ENCODE measurements at places on chromosomes 11 and 22. TPM values are rescaled to one million over a fixed set of nuclear protein-coding genes. Genes with fewer than 3 reads are reported as not detected.

DNA sequence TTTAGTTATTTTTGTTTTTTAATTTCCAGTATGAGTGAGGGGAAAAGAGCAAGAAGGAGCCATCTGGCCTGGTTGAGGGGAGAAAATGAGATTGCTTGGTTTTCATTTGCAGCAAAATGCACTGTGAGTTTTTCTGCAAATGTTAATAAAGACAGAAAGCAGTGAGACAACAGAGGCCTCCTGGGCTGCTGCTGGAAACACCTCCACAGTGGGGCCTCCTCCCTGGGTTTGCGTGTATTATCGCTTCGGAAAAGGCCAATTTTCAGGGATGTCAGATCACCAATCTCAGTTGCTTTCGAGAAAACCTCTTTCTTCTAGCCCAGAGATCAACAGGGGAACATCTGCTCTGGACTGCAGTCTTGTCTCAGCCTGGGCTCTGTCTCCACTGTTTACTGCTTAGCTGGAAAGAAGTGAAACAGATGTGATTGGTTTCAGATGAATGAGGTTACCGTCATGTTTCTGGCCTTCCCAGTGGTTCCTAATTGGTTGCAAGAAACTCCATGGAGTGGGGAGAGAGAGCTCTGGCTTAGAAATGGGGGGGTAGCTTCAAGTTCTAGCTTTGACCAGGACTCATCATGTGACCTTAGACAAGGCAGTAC is 17.3 kb downstream of the TSPAN18 start:
- peak; percentile 29 for DNase-seq

DNA sequence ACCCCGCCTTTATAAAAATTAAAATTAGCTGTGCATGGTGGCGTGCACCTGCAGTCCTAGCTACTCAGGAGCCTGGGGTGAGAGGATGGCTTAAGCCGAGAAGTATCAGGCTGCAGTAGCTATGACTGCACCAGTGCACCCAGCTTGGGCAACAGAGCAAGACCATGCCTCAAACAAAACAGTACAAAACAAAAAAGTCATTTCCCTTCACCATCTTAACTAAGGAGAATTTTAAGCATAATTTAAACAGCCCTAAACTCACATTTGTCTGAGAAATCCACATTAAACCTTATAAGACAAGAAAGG is 23.3 kb upstream of the TFIP11 start:
- DNase-seq, result no peak

DNA sequence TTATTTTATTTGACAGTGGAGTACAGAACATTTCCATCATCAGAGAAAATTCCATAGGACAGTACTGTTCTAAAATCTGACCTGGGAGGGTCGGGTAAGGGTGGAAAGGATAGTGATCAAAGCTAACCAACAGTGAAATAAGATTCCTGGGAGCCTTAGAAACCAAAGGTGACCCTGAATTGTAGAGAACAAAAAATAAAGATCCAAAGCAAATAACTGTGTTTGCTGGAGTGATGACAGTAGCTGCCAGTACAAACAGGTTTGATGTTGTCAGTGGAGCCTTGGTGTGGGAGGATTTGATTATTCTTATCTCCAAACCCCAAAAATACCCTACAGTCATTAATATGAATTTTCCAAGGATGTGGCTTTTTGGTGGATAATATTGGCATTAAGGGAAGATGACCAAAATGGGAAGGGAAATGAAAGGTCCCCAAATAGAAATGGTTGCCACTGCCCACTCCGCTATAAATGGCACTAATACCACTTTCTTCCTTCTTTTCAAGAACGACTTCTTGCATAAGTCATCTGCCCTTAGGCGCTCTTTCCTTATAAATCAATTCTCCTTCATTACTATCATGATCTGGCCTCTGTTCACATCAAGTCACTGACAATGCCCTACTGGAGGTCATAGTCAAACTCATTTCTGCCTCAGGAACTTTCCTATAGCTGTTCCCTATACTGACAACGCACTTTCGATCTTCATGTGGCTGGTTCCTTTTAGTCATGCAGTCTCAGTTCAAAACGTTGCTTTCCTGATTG is 44.4 kb downstream of the EHF start:
- no peak for DNase-seq

DNA sequence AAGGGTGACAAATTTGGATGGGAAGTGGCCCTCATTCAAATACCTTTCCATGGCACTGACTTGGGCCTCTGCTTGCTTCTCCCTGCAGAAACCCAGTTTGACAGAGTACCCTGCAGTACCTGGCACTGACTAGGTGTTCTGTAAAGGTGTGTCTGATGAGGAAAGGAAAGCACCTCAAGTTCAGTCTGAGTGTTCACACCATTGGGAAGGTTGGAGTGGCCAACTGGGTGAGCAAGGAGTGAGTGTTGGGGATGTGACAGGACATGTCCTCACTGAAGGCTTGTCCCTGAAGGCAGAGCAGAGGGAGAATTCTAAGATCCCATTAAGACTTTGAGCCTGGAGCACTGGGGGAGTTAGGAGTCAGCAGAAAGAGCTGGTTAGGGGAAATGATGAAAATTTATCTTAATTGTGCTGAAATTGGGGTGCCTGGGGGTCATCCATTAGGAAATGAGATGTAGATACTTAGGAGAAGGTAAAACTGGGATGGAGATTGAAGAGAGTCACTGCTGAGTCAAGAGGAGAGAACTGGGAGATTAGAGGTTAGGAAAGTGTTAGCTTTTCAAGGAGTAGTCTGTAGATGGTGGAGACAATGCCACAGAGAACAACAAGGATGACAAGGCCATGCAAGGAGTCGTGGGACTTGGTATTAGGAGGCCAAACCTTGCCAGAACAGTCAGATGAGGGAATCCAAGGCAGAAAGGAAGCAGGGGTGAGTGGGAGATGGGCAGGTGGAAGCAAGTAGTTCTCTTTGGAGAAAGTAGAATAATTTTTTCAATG is 6.1 kb downstream of the SREBF2 start:
- no peak for DNase-seq

GRCh38 chr11:68735646-68736045 is 15.7 kb downstream of the TESMIN start:
- no peak for DNase-seq

DNA sequence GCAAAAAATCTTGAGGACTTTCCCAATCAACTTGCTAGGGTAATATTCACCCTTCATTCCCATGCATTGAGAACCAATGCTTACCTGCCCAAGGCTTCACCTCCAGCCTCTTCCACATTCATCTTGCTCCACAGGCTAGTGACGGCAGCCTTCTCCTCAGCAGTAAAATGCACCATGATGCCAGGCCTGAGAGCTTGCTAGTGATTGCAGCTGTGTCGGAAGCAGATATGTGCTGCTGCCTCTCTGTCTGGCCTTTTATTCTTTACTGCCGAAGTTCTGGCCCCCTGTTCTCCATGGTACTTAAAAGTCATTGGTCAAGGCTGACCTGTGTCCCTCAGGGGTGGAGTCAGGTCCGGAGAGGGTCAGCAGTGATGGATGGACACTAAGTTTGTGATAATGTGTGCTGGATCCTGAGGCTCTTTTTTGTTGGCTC is at the start of gene HBE1:
HBE1 (minus strand) TSS at position 231 of the 433 bp plus-strand sequence; CDS start at position 176, 55 bp downstream.
- DNase-seq, result no peak

GRCh38 chr11:128871168-128871610 is 4.1 kb upstream of the KCNJ1 start:
- no peak for DNase-seq

DNA sequence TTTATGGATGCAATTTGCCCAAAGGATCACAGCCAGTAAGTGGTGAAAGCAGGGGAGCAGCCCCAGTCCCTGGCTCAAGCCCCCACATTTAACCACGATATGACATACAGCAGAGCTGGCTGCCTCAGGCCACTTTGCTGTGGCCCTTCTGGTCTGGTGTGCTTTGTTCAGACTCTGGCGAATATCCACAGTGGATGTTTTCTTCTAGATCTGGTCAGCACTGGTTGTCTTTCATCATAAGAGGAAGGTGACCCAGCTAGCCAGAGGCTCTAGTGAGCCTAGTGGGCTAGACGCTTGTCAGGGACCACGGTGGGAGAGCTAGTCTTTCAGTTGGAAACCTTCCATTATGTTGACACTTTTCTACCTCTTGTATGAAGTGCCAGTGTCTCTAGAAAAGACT is 42.5 kb downstream of the DGCR2 start:
- no peak for DNase-seq

Gene SLCO2B1
- not detected for polyA plus RNA-seq

Gene FAM180B
- not detected for polyA plus RNA-seq
